ENCODE measurements at places on chromosomes 7 and 10. TPM values are rescaled to one million over a fixed set of nuclear protein-coding genes. Genes with fewer than 3 reads are reported as not detected.
A peak's percentile ranks its signal among the peaks of the same experiment; 100 is the strongest.

GRCh38 chr7:51123322-51124019 lies 193.1 kb downstream of the COBL start:
- peak; percentile 90 for DNase-seq

DNA sequence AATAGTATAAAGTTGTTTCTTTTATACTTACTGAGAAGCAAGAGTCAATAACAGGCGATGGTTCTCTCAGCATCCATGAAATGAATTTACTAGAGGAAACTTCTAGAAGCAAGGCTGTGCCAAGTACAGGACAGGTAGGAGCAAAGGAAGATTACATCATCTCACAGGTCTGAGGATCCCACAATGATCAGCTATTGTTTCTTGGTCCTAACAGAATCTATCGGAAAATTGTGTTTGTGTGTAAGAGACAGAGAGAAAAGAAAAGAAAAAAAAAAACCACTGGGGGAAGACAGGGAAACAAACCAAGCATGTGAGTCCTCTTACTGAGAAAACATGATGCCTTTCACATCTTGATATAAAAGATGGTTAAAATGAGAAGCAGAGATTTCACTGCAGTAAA lies 535.0 kb upstream of the NRP1 start:
- no peak for DNase-seq

DNA sequence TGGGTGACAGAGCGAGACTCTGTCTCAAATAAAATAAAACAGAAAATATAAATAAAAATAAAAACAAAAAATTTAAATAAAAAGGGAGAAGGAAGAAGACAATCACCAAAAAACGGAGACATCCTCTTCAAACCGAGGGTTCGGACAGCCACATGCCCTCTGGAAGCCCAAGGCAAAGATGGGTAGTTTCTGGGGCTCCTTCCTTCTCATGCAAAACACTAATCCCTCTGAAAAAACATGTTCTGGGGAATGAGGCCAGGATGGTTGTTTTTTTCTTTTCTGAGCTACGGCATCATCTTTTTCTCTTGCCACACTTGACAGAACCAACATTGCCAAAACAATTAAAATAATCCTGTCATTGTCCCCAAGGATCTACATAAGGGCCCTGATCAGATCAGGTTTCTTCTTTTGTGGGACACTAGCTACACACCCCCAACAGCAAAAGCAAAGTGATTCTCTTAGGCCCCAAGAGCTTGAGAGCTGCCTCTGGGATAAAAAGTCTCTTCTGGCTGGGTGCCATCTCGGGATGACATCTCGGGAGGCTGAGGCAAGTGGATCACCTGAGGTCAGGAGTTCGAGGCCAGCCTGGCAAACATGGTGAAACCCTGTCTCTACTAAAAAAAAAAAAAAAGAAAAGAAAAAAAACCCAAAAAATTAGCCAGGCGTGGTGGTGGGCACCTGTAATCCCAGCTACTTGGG lies 14.2 kb upstream of the POR start:
- DNase-seq = no peak

DNA sequence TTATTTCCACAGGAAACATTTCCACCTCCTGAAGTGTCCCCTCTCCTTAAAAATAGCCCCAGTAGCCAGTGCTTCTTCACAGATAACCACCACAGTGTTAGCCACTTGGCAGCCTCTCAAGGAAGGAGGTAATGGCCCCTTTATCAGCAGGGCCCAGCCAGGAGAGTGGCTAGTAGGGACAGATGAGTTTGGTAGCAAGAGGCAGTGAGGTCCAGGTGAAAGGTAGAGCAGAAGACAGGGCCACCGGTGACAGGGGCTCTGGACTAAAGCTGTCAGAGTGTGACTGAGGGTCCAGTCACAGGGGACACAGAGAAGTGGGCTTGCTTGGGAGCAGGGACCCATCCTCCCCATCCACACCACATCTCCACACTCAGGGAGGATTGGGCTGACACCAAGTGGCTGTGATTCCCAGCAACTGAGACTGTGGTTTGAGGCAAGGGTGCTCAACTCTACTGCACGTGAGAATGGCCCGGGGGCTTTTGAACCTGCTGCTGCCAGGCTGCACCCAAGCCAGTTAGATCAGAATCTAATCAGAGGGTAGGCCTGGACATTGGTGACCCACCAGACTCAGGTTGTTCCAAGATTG lies 52.2 kb downstream of the C10orf120 start:
- DNase-seq = no peak

The HSPB1 gene
- total RNA-seq = 264 TPM

GRCh38 chr10:86943316-86944030 lies 13.9 kb downstream of the MMRN2 start:
- no peak for DNase-seq

The FGFBP3 gene
- 0.59 TPM for total RNA-seq

DNA sequence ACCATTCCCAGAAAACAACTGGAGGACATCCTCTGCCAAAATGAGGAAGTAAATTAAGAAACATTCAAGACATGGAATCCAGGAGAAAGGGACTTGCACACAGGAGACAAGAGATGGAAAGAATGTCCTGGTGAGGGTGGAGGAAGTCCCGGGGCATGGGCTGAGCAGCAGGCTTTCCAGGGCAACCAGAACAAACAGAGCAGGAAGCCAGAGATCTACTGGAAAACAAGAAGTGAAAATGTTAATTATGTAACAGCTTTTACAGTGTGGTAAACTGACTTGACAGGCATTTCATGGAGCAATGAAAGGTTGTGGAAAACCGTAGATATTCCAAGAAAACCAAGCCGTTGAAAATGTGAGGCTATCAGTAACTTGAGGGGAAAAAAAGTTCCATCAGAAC lies 55.2 kb upstream of the ZNF746 start:
- no peak for DNase-seq

DNA sequence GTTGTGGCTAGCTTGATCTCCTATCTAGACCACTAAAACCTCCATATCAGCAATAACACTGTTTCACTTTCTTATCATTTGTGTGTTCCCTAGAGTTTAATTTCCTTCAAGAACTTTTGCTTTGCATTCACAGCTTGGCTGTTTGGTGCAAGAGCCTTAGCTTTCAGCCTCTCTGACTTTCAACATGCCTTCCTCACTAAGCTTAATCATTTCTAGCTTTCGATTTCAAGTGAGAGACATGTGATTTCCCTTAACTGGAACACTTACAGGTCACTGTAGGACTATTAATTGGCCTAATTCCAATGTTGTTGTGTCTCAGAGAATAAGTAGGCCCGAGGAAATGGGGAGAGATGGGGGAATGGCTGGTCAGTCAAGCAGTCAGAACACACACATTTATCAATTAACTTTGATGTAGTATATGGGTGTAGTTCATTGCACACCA lies 10.6 kb upstream of the BPGM start:
- DNase-seq = no peak

DNA sequence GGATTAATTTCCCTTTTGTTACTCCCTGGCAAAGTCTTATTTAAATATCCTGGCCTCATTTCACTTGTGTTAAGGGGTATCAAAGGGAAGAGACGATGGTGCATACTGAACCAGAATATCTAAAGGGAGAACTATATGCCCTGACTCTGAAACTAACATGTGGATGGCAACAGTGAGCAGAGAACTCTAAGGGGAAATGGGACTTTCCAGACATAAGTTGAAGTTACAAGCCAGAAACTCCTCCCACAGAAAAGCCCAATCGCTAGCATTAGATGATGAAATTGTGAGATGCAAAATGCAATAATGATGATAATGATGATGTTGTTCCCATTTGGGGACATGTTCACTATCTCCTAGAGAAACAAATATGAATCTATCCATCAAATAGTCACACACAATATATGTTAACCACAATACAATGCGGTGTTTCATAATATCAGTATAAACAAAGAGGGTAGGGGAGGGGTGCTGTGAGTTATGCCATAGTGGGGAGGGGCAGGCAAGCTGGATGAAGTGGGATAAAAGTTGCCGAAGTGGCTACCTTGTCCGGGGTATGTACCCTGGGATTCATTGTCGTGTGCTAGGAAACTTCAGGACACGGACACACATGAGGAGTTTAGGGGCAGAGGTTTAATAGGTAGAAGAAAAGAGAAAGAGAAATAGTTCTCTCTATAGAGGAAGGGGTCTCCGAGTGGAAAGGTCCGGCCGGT lies 37.1 kb downstream of the TMEM229A start:
- no peak for DNase-seq

The MEST gene
- total RNA-seq = 95.7 TPM
